Jurkat, Clone E6-1 (cell line): ENCODE measurements at places on chromosomes 4 and X.

DNA sequence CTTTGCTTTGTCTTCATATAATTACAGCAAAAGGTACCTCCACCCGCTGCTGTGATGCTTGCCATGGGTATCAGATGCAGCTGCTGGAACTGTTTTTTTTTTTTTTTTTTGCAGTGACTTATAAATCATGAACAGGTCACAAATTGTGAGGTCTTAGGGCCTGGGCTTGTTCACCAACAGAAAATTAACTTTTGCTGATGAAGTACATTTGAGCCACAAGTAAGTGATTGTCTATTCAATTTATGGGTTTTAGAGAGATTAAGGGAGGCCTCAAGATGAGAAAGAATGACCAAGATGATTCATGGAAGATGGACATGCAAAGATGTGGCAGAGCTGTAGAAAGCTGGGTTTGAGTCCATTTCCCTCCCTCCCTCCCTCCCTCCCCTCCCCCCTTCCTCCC lies 18.0 kb upstream of the GBA3 start:
- no peak for DNase-seq

DNA sequence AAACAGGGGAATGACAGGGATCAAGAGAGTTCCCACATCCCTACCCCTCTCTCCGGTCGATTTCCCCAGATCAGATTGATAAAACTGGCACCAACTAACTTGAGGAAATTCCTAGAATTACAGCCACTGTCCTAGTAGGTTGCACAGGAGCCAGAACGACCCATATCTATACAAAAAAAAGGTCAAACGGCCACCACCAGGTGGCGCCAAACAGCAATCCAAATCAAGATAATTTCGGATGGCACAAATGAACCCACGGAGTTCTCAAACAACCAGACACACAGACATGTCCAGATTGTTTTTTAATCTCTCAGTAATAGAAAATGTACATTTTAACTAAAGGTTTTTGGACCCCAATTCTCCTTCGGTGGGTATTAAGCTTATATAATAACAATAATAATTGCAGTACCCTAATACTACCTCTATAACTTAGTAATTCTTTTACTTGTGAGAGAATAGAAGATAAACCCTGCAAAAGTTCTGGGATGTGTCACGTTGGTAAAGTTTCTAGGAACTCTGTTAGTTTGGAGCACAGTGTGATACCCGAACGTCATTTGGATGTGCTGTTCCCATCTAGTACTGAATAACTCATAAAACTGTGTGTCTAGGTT lies 212.6 kb downstream of the SPOCK3 start:
- peak; percentile 53 for DNase-seq

- no peak for DNase-seq
Measured at GRCh38 chr4:75343333-75343732, 170.9 kb downstream of the RCHY1 start.

DNA sequence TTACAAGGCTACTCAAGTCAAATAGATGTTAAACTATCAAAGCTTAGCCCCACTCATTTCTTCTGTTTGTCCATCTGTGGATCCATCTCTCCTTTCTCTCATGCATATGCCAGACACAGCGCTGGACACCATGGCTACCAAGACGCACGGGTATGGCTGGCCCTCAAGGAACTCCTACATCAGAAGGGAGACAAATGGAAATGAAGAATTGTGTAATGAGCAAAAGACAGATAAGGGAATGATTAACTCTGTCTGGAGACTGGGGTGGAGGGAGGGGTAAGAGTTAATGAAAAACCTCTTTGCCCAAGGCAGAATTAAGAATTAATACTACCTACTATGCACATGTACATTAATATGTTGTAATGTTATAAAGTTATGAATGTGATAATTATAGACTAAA lies 88.1 kb downstream of the MGST2 start:
- no peak for DNase-seq

- DNase-seq: no peak
Measured at GRCh38 chr4:140168474-140168873, 14.5 kb upstream of the MAML3 start.

- DNase-seq: no peak
Measured at GRCh38 chrX:71612256-71612655, 6.1 kb downstream of the CXCR3 start.

DNA sequence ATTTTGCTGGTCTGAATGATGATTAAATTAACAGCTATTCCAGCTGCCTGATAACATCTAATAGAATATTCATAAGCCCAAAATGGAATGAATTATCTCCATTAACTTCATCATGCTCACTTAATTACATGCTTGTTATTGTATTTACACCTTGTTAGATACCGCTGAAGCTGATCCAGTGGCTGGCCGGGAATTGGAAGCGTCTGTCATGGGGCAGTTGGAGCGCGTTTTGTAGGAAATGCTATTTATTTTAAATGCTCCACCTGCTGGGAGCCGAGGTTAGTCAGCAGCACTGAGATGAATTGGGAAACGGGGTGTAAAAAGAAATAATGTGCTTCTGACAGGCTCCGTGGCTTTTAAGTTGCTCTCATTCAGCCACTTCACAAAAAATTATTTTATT lies 25.2 kb downstream of the ARX start:
- no peak for DNase-seq

- no peak for DNase-seq
Measured at GRCh38 chr4:136573460-136573859, 958.8 kb downstream of the PCDH18 start.

- no peak for DNase-seq
Measured at GRCh38 chr4:41989994-41990364, 351 bp upstream of the SLC30A9 start.

DNA sequence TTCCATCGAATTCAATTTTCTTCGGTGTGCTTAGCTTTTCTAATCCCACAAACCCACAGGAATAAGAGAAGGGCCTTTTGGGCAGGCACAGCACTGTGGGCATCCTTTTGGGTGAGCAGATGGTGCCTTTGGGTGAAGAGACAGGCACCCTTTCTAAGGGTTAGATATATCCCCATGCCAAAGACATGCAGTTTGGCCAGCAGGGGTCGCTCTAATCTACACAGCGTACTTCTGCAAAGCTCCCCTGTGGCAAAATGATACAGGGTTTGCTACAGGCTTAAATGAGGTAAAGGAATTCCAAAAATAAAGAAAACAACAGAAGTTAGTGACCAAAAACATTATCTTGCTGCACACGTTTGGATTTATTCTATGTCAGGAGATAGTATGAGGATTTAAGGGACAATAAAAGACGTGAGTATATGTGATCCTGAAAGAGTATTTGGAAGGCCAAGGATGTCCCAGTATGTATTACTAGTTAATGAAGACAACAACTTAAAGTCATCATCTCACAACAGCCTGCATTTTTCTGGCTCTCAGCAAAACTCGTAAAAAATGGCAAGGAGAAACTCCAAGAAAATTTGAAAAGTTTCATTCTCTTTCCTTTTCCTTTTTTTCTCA lies 49.5 kb downstream of the PHEX start:
- DNase-seq: peak; percentile 35

GRCh38 chr4:176792326-176793059 lies at the start of gene VEGFC:
Gene VEGFC (minus strand): TSS chr4:176792922. CDS start chr4:176792311, 611 bp downstream.
- DNase-seq: no peak

DNA sequence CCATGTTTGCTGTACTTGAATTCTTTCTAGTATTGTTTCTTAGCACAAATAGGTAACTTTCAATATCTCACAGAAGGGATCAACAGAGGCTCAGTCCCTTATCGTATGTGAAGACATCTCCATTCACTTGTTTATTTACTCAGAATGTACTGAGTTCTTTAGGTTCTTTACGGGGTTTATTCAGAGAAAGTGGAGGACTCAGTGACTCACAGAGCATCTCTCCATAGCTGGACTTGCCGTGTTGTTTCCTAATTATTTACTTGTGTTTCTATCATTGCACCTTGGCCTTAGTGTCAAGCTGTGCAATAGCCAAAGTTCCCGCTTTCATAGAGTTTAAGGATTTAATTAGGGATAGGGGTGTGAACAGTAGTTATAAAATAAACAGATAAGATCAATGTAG lies 57.1 kb downstream of the RHOH start:
- DNase-seq: no peak

DNA sequence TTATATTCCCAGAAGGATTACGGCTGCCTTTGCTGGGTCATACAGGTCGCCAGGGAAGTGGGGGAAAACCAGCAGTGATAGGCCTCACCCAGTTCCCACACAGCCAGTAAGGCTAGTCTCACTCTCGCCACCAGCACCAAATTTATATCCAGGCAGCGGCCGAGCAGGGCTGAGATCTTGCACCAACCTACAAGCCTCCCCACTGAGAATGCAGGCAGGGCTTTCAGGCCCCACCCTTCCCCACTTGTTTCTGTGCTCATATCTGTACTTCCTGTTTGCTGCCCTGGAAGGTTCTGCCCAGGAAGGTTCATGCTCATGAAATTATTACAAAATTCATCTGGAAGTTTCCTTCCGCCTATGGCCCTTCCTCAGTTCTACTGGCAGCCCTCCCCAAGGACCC lies 179.7 kb downstream of the STIM2 start:
- DNase-seq: no peak

- DNase-seq: no peak
Measured at GRCh38 chr4:71189471-71189870, 149.3 kb upstream of the SLC4A4 start.
